ENCODE measurements at places on chromosomes 16 and 17. TPM values are rescaled to one million over a fixed set of nuclear protein-coding genes. Genes with fewer than 3 reads are reported as not detected.

- DNase-seq: no peak
Observed at GRCh38 chr16:79601092-79601930, 774 bp upstream of the MAF start.

DNA sequence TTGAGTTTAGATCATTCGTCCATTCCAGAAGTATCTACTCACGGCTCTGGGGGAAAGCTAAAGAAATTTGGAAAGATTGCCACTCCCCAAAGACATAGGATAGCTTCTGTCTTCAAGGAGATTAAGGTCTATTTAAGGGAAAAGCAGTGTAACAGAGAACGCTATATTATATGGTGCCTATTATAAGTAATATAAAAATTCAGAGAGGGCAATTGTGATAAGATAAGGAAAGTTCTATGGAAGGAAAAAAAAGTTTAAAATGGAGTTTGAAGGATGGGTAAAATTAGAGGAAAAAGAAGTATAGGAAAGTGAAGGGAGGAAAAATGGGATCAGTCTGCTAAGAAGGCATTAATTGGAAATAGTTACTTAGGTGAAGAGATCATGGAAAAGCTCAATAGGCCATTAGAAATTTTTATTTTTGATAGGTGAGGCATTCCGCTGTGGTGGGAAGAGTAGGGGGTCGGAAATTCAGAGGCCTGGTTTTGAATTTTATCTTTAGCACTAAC is 690 bp upstream of the CDC27 start:
- no peak for DNase-seq

The CUEDC1 gene
- polyA plus RNA-seq: 6.7 TPM

The SPNS1 gene
- polyA plus RNA-seq: 66.9 TPM

The ANKRD40CL gene
- not detected for polyA plus RNA-seq

- DNase-seq: no peak
Observed at GRCh38 chr17:61502292-61502691, 50.1 kb downstream of the TBX4 start.

- DNase-seq: no peak
Observed at GRCh38 chr16:16186820-16187219, 36.5 kb downstream of the ABCC6 start.

DNA sequence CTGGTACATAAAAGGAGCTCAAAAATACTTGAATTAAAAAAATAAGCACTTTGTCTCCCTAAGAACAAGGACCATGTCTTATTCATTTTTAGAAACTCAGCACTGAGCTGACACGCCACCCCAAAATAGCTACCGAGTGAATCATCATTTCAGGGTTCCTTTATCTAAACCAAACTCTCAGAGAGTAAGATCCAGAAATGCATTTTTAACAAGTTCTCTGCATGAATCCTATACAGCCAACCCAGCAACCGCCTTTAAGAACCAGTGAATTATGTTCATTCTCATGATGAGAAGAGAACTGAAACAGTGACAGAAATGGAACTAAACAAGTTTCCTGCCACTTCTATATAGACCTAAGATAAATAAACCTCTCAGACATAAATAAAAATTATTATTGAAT is 8.7 kb downstream of the C16orf87 start:
- DNase-seq: no peak

The LRRC46 gene
- 0.18 TPM for polyA plus RNA-seq

DNA sequence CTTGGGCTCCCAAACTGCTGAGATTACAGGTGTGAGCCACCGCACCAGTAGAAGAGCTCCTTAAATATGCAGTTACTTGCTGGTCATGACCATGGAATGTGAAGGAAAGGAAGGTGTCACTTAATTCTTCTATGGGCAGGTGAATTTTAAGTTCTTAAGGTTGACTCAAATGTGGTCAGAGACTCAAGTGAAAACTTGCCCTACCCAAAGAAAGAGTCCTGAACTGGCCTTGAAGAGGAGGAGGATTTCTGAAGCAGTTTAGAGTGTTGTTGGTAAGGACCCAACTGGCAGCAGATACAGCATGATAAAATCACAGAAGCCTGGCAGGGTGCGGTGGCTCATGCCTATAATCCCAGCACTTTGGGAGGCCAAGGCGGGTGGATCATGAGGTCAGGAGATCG is 29.4 kb downstream of the CHD9 start:
- DNase-seq: no peak

The UNC45B gene
- polyA plus RNA-seq: 0.06 TPM

The SLFN14 gene
- not detected for polyA plus RNA-seq

GRCh38 chr17:77271411-77271810 is 130.6 kb downstream of the SEC14L1 start:
- DNase-seq: no peak

GRCh38 chr16:31243734-31244670 is 15.8 kb upstream of the ITGAM start:
- DNase-seq: no peak

DNA sequence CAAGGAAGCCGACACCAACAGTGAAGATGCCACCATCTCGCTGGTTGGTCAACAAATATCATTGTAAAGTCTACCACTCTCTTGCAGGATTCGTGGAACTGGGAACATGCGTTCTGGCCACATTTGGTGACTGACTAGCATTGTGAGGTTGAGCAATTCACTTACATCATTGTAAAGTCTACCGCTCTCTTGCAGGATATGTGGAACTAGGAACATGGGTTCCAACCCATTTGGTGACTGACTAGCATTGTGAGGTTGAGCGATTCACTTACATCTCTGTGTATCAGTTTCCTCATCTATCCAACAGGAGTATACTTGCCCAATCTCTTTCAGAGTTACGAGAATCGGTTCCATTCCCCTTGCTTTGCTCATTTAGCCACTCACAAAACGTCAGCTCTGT is 42.6 kb upstream of the RPH3AL start:
- no peak for DNase-seq

DNA sequence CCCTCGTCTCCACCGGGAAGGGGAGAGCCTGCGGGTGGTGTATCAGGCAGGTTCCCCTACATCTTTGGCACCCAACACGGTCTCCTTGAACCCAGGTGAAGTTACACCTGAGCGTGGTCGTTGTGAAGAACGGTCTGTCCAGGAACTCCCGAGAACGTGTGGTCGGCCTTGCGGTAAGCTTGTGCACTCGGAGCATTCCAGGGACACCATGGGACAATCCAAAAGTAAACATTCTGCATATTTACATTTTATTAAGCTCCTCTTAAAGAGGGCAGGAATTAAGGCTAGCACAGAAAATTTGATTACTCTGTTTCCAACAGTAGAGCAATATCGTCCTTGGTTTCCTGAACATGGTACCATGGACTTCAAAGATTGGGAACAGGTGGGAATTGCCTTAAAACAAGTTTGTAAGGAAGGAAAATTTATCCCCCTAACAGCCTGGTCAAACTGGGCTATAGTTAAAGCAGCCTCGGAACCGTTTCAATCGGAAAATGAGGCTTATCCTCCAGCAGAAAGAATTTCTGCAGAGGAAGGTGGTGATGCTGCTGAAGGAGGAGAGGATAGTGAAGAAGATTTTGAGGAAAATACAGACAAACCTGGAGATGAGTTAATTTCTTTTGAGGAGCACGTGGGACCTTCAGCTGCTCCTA is 18.2 kb downstream of the ALOX15B start:
- no peak for DNase-seq

GRCh38 chr16:11224894-11225676 is 30.9 kb downstream of the SOCS1 start:
- DNase-seq: no peak

DNA sequence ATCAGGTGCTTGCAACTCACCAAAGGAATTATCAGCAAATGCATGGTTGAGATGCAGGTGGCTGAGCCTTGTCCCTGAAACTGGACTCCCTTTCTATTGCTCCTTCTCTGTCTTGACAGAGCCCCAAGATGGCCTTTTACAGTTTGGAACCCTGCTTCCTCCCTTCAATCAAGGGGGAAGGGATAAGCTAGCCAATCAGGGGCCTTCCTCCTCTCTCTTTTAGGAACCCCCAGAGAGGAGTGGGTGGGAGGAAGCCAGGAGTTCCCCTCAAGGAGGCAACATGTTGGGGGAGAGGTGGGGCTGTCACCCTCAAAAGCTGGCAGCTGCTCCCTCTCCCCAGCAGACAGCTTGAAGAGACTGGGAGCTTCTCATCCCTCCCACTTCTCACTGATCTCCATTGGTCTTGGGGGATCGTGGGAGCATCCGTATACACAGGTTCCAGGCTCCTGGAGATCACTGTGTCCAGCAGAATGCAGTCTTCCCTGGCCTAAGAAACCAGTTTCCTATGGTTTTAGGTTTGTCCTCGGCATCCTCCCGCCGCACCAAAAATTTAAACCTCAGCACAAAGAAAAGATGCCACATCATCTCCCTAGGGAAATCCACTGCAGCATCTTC is 7.2 kb downstream of the RASL10B start:
- DNase-seq: no peak

GRCh38 chr16:89149386-89149785 is 22.2 kb upstream of the CDH15 start:
- no peak for DNase-seq

GRCh38 chr17:41065829-41066624 is at the start of gene KRTAP2-4:
Gene KRTAP2-4 (minus strand): TSS chr17:41065879. CDS start chr17:41065845, 34 bp downstream.
- DNase-seq: no peak

The TVP23A gene
- polyA plus RNA-seq: 2.2 TPM

- no peak for DNase-seq
Observed at GRCh38 chr16:88274847-88275246, 107.9 kb upstream of the ZNF469 start.

DNA sequence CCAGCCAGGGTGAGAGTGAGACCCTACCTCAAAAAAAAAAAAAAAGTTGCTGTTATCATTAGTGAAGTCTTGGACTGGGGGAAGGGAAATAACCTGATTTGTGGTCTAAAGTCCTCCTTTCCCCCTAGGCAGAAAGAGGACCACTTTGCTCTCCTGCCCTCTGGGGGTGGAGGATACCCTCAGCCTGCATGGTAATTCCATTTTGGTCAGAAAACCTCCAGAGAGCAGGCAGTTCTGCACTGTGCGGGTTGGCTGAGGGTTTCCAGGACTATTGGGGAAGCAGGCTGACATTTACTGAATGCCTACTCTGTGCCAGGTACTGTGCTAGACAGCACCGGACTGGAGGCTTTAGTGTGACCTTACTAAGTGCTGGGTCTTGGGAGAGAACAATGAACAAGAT is 2.6 kb downstream of the ADAP2 start:
- DNase-seq: no peak

The KCTD19 gene
- 0.47 TPM for polyA plus RNA-seq

The ACAP1 gene
- 11.9 TPM for polyA plus RNA-seq

The NTN1 gene
- polyA plus RNA-seq: 2.0 TPM
